ENCODE measurements at places on chromosomes 13 and 19.

DNA sequence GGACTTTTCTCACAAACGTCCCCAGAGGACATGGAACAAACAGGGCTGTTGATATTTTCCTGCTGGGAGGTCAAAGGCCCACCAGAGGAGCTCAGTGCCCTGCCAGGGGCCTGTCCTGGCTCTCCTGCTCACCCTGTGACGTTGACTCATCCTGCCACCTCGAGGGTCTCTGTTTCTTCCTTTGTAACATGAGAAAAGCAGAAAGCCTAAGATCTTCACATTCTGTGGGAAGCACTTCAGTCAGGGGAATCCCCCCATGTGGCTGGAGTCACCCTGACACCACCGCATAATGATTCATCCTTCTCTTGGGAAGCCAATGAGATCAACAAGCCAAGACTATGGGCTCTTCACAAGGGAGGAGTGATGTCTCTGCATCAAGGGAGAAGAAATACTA is 147.9 kb downstream of the KATNAL1 start:
- peak; percentile 81 for DNase-seq

- DNase-seq = no peak
Observed at GRCh38 chr13:20435616-20436368, 89.9 kb downstream of the CRYL1 start.

DNA sequence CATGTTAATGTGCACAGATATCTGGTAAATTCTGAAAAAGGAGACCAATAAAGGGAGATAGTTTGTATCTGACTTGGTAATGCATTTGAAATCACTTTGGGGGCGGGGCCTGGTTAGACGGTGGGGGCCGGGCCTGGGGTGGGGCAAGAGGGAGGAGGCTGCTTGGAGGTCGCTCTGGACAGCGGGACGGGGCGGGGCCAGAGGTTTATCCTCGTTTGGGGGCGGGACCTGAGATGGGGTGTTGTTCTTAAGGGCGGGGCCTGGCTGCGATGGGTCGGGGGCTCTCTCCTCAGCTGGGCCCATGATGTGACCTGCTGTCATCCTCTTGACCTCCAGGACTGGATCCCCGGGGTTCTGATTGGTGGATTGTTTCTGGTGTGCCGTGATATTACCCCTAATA is 4.9 kb upstream of the ZNF808 start:
- DNase-seq = no peak

- DNase-seq = peak; percentile 74
Observed at GRCh38 chr13:32988608-32989289, 27.5 kb upstream of the KL start.

DNA sequence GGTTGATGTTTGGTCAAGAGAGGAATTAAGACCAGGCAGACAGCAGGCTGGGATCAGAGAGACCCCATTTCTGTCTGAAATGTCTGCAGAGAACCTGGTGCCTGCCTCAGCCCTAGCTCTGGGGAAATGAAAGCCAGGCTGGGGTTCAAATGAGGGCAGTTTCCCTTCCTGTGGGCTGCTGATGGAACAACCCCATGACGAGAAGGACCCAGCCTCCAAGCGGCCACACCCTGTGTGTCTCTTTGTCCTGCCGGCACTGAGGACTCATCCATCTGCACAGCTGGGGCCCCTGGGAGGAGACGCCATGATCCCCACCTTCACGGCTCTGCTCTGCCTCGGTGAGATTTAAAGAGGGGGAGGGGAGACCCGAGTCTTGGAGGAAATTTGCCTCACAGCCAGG is at the start of gene LILRB4:
LILRB4 (plus strand) TSS at position 256 of the 400 bp plus-strand sequence; CDS start at position 305, 49 bp downstream.
- DNase-seq = no peak

DNA sequence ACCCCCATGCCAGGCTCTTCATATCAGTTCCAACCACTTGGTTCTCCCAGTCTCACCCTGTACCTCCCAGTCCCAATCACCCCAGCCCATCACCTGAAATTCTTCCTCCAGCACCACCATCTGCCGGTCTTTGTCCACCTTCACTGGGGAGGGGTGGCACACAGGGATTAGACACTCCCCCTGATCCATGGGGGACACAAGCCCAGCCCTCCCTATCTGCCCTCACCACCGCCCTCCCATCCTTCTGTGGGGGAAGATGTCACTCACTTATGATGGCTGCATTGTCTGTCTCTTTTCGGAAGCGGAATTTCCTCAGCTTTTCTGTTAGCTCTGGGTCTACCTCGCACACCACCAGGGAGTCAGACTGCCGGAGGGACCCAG is 685 bp downstream of the GMFG start:
- DNase-seq = no peak

GRCh38 chr13:22017226-22017625 is 346.4 kb downstream of the FGF9 start:
- no peak for DNase-seq

GRCh38 chr13:23469951-23470421 is 36.5 kb upstream of the SACS start:
- peak; percentile 72 for DNase-seq

- peak; percentile 73 for DNase-seq
Observed at GRCh38 chr19:14476673-14477401, 1.7 kb upstream of the PTGER1 start.

DNA sequence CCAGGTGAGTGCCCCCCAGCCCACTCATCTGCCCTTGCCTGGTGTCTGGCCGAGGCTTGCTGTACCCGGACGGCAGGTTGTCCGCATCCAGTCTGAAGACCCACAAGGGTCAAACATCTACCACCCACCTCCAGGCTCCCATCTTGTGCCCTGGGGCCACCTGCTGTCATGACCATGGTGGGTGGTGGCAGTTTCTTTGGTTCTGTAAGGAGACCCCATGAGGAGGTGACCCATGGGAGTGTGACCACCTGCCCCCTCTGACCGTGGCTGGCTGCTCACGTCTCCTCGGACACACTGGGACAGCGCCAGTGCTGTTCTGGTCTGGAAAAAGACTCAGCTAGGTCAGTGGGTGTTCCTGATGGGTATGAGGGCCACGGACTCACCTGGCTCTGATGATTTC is 93.9 kb downstream of the TEX29 start:
- no peak for DNase-seq

DNA sequence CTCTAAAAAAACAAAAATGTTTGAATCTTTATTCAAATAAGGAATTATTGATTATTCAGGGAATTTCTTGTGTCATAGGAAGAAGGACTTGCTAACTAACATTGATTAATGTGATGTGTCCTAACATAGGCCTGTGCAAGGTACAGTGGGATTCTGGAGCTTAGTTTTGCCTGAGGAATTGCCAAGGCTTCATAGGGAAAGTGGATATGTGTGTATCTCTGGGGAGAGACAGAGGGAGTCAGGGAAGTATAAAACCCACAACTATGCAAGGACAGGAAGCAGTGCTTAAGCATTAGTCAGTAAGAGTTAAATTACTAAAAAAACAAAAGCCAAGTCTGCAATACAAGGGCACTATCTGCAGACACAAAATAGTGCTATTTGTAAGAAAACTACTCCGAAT is 59.6 kb downstream of the WDFY2 start:
- peak; percentile 98 for DNase-seq

DNA sequence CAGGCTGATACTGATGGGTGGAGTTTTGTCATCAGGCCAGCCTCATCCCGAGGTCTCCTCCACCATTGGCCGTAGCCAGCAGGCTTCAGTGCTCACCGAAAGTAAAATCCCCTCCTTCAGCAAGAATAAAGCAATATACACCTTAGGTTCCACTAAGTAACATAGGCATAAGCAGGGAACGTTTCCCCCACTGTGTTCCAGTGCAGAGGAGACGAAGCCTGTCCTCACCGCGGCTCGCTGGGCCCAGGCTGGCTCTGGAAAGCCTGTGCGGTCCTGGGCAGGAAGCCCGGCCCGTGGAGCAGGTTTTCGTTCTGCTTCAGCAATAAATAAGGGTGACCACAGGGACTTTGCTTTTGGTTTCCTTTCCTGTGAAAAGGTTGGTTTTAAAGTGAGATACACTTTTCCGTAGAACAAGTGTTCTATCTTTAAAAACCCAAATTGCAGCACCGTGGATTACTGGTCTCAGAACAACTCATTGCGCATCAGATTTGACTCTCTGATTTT is 16.3 kb upstream of the TEX29 start:
- no peak for DNase-seq

GRCh38 chr19:45391871-45392665 is 12.8 kb downstream of the PPP1R13L start:
- DNase-seq = no peak

GRCh38 chr13:44148159-44148914 is 225.3 kb upstream of the SERP2 start:
- peak; percentile 81 for DNase-seq

DNA sequence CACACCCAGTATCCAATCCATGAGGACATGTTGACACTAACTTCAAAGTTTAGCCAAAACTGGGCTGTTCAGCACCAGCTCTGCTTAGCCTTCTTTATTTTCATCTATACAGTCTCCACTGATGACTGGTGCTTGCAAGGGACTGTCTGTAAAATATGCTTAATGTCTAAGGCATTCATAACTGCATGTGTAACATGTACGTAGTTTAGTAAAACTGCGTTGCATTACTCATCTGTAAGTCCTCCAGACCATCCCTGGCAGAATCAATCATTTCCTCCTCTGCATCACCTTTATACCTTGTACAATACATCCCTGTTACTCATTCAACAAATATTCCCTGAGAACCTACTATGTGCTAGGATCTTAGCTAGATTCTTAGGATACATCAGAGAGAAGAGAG is 362.1 kb downstream of the MTUS2 start:
- no peak for DNase-seq

- peak; percentile 61 for DNase-seq
Observed at GRCh38 chr13:102873653-102874052, 27.8 kb downstream of the ERCC5 start.

GRCh38 chr19:22901431-22902130 is 69.5 kb downstream of the ZNF723 start:
- DNase-seq = no peak

DNA sequence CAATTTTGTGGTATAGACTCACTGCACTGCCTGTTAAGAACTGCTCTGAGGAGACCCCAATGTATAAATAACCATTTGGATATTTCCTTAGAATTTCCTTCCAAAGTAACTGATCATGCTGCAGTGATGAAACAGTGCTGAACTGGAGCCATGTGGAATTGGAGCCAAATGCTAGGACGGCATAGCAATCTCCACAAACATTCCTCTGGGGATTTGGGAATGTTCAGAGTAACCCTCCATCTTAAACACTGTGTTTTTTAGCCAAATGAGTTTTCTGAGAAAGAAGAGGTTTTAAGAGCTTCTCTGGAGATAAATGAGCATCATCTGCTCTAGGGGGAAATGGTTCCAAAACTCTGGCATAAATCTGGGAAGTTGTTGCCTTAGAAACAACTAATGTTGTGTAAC is 98.2 kb downstream of the OLFM4 start:
- no peak for DNase-seq

- DNase-seq = no peak
Observed at GRCh38 chr13:111879719-111880118, 187.2 kb upstream of the SOX1 start.

- no peak for DNase-seq
Observed at GRCh38 chr19:33256261-33256660, 30.6 kb upstream of the SLC7A10 start.

DNA sequence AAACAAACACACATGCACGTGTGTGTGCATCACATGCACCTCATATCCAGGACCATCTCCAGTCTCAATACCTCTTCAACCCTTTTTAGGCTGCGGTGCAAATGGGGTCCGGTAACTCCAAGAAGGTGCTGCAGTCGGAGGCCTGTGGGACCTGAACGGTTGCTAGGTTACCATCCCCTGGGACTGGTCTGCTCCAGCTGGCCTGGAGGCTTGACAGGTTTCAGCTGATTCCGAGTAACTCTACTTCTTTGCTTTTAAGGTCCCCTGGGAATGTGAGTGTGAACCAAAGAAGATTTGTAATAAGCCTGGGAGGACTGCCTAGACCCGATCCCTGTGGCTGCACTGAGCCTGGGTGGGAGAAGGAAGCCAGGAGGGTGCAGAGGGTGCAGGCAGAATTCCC is 117.5 kb downstream of the CCNA1 start:
- peak; percentile 5 for DNase-seq

- DNase-seq = peak; percentile 27
Observed at GRCh38 chr19:13906521-13906904, 512 bp downstream of the CC2D1A start.

DNA sequence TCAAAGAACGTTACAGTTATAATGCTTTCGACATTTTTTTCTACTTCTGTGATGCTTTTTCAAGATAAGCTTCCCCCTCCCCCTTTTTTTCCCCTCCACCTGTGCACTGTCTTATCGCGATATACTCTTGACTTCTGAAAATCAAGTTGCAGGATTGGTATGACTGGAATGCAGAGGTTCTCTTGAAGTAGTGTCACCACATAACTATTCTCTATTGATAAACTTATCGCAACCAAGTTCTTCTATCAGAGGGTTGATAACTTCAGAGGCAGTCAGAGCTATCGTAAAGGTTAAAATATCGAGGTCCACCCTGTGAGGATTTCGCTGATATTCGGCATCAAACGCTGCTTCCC is 820 bp downstream of the EID2 start:
- DNase-seq = no peak

DNA sequence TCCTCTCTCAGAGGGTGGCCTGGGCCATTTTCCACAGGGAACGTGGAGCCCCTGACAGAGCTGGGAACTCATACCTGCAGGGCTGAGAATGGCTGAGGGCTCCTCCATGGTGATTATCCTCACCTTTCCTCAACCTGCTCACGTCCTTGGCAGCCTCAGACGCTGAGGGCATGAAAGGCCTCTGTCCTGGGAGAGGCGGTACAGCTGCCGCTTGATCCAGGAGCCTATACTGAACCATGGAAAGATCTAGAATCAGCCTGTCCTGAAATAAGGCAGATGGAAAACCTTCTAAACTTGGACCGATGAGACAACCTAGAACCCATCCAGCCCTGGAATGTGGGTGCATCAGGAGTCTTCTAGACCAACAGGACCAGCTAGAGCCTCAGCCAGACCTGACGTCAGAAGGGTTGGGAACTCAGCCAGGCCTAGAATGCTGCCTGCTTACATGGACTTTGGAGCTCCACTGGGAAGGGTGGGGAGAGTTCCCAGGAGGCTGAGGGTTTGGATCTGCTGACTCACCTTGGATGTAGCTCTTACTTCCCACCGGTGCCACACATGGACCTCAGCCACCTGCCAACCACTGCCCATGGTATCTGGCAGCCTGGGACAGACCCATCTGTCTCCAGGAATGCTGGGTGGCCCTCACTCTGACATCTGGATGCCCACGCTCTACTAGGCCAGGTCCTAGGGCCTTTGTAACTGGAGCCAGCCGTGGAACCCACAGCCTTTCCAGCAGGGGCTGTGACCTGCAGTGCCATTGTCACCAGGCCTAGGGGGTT is 7.5 kb downstream of the KCTD15 start:
- DNase-seq = no peak

- no peak for DNase-seq
Observed at GRCh38 chr13:107612376-107612775, 603.0 kb downstream of the LIG4 start.

GRCh38 chr13:103031332-103031873 is 34.8 kb downstream of the SLC10A2 start:
- no peak for DNase-seq

GRCh38 chr19:40139533-40140287 is 49.0 kb upstream of the ZNF780A start:
- peak; percentile 41 for DNase-seq

Data from LHCN-M2 (cell line).